Keratinocyte (primary cell): ENCODE measurements at places on chromosomes 2 and 18. TPM values are rescaled to one million over a fixed set of nuclear protein-coding genes. Genes with fewer than 3 reads are reported as not detected.

SOCS6 gene
- 18.7 to 22.2 TPM (median 20.4 TPM) in 3 replicates for polyA plus RNA-seq

DNA sequence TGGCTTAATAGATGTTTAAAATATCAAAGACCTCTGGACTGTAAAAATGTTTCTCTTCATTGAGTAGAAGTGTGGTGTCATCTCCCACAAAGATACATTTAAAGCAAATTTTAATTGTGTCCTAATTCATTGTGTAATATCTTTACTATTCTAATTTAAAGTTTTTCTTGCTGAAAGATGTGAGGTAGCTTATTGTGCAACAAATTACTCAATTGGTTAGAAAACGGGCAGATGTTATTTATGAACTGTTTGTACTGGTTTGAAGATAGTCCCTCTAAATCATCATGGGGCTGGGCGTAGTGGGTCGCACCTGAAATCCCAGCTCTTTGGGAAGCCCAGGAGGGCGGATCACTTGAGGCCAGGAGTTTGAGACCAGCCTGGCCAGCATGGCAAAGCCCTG lies 65.3 kb downstream of the CYBRD1 start:
- H3K27ac ChIP-seq = no peak overlapping the region
- no peak for DNase-seq
- peaks cover 9% of the 10 kb centered on the region for H3K4me1 ChIP-seq
- no peaks in the 10 kb centered on the region for H3K27me3 ChIP-seq
- no peaks in the 10 kb centered on the region for H3K36me3 ChIP-seq

DNA sequence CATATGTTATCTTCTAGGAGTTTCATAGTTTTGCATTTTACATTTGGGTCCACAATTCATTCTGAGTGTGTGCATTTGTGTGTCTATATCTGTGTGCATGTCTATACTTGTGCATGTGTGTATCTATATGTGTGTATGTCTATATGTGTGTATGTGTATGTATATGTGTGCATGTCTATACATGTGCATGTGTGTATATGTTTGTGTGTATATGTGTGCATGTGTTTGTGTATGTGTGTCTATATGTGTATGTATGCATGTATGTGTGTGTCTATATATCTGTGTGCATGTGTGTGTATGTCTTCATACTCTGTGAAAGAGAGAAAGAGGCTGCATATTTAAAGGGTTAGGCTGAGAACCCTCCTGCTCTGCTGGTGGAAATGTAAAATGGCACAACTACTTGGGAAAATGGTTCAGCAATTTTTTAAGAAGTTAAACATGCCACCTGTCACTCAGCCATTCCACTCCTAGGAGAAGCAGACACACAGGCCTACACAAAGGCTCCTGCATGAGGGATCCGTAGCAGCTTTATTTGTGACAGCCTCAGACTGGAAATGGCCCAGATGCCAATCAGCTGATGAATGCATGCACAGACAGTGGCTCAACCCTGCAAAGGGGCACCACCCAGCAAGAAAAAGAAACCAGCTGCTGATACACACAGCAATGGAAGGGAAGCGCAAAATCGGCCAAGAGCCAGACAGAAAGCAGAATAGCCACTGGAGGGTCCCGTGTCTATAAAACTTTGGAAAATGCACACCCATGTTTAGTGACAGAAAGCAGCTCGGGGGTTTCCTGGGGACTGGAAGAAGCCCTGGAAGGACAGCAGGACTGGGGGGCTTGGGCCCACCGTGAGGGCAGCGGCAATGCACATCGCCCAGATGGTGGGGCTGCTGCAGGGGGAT lies 146.8 kb downstream of the SEPTIN10 start:
- DNase-seq = peak; percentile 19
- H3K36me3 ChIP-seq = no peaks in the 10 kb centered on the region

DNA sequence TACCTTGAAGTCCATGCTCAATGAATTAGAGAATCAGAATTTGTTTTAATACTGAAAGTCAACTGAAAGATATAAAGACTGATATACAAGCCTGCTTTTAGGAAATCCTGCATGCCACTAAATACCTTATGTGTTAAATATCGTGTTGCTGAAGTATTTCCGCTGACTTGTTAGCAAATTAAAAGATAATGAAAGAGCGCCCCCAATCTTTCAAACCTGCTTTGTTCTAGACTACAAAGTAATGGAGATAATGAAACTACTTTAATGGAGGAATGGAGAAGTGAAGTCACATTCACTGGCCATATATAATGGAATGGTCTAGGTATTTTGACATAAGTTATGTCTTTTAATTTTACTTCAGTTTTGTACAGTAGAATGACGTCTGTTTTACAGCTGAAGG lies 95.7 kb downstream of the ASXL3 start:
- no peak overlapping the region for H3K4me3 ChIP-seq
- no peaks in the 10 kb centered on the region for H3K4me1 ChIP-seq
- H3K27me3 ChIP-seq = no peaks in the 10 kb centered on the region
- no peak overlapping the region for H3K27ac ChIP-seq
- H3K36me3 ChIP-seq = no peaks in the 10 kb centered on the region

- H3K4me1 ChIP-seq = no peaks in the 10 kb centered on the region
- H3K36me3 ChIP-seq = no peaks in the 10 kb centered on the region
- no peak overlapping the region for H3K27ac ChIP-seq
- DNase-seq = no peak
- H3K4me3 ChIP-seq = no peak overlapping the region
Observed at GRCh38 chr18:46369323-46369722, 265.1 kb downstream of the HAUS1 start.

DNA sequence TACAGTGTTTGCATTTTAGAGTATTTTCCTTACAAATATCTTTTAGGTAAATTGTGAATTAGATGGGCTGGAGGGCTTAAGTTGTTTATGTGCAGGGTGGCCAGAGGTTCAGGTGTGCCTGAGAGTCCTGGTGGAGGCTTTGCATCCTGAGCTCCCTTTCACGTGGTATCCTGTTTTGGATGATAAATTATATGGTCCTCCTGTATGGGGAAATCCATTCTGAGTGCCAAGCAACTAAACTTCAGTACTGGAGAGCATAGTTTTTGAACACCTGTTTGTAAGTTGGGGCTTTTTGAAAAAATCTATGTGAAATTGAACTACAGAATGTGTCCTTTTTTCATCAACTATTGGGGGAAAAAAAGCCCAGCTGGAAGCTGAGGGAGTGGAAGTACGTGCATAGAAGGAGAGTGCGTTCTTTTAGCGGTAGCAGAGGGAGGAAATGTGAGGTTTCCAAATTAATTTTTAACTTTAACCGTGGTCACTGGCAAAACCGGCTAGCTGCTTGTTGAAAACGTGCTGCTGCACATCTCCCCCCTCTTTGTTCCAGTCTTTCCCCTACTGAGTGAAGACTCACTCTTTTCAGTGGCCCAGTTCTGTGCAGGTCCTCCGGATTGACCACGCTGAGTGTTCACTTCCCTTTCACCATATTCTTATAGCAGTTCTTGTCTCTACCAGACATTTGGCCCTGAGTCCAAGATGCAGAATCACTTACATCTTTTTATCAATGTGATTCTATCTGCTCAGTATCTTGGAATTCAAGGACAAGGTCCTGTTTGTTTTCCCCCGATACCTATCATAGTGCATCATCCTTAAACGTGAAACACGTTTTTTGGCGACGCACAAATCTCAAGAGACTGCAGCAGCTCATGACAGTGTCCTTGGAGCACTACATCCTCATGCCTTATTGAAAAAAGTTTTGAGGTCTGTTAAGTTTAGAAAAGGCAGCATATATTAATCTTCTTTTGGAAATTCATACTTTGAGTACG lies 15.3 kb downstream of the CNOT11 start:
- peaks cover 57% of the 10 kb centered on the region for H3K36me3 ChIP-seq
- H3K4me1 ChIP-seq = no peaks in the 10 kb centered on the region
- H3K4me3 ChIP-seq = no peak overlapping the region
- no peak overlapping the region for H3K27ac ChIP-seq

GRCh38 chr2:150787353-150788093 lies 300.1 kb upstream of the RND3 start:
- H3K27me3 ChIP-seq = no peaks in the 10 kb centered on the region
- no peaks in the 10 kb centered on the region for H3K4me1 ChIP-seq
- DNase-seq = no peak
- H3K36me3 ChIP-seq = no peaks in the 10 kb centered on the region
- no peak overlapping the region for H3K4me3 ChIP-seq

DNA sequence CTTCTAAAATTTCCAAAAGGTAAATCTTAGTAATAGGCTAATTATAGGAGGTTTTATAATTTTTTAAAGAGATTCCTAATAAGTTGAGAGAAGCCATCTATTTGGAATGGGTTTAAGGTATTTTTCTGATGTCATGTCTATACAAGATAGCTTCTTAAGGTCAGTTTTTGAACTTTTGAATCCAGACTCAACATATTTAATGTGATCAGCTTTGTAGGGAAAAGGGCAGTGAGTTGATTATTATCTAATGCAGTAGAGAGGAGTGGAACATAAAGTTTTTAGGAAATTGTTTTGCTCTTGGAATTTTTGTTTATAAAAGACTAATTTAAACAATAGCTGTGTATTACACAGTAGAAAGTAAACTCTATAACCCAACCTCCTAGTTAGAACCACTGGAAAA lies 96.3 kb downstream of the PHLPP1 start:
- no peaks in the 10 kb centered on the region for H3K4me1 ChIP-seq
- H3K4me3 ChIP-seq = no peak overlapping the region
- DNase-seq = no peak
- no peaks in the 10 kb centered on the region for H3K36me3 ChIP-seq
- no peaks in the 10 kb centered on the region for H3K27me3 ChIP-seq
- H3K27ac ChIP-seq = no peak overlapping the region

DNA sequence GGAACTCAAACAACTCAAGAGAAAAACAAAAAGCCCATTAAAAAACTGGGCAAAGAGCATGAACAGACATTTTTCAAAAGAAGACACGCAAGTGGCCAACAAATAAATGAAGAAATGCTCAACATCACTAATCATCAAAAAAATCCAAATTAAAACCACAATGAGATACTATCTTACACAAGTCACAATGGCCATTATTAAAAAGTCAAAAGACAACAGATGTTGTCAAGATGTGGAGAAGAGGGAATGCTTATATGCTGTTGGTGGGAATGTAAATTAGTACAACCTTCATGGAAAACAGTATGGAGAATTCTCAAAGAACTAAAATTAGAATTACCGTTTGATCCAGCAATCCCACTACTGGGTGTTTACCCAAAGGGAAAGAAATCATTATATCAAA lies 15.1 kb downstream of the LMAN1 start:
- H3K27ac ChIP-seq = no peak overlapping the region
- no peaks in the 10 kb centered on the region for H3K27me3 ChIP-seq
- DNase-seq = no peak
- H3K4me1 ChIP-seq = no peaks in the 10 kb centered on the region
